Kidney capillary endothelial cell (primary cell): ENCODE measurements at places on chromosomes 2 and 18.
A peak's percentile ranks its signal among the peaks of the same experiment; 100 is the strongest.

GRCh38 chr2:195105581-195105980, 551.4 kb upstream of the SLC39A10 start:
- no peak for DNase-seq

GRCh38 chr2:112137516-112138158, 548 bp upstream of the FBLN7 start:
- peak; percentile 56 for DNase-seq

DNA sequence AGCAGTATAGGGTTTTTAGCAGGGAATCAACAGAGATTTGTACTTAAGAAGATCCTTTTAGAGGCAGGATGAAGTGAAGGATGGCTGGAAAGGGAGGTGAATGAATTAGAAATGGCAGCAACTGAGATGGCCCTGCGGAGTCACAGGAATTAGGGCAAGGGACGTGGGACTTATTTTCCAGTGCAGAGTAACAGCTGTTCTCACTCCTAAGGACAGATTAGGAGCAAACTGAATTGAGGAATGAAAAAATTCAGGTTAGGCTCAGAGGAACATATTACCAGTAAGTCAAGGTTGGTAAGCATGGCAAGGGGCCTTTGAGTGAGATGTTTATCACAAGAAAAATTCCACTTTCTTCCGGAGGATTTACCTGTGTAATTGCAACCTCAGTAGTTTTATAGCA, 34.4 kb downstream of the COL4A3 start:
- no peak for DNase-seq

DNA sequence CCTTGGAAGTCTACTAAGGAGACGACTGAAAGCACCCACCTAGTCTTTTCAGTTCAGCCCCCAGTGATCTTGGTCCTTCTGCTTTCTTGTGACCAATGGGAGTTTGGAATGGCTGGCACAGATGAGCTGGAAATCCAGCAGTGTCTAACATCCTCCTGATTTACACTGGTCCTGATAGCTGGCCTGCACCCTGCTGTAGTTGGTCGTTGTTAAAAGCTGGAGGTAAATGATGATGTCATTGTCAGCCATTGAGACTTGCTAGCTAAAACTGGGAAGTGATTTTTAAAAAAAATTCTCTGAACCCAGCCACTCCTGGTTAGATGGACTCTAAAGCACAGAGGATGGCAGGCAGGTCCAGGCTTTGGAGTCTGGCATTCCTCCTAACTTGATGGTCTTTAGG, 19.3 kb downstream of the CCT7 start:
- no peak for DNase-seq

DNA sequence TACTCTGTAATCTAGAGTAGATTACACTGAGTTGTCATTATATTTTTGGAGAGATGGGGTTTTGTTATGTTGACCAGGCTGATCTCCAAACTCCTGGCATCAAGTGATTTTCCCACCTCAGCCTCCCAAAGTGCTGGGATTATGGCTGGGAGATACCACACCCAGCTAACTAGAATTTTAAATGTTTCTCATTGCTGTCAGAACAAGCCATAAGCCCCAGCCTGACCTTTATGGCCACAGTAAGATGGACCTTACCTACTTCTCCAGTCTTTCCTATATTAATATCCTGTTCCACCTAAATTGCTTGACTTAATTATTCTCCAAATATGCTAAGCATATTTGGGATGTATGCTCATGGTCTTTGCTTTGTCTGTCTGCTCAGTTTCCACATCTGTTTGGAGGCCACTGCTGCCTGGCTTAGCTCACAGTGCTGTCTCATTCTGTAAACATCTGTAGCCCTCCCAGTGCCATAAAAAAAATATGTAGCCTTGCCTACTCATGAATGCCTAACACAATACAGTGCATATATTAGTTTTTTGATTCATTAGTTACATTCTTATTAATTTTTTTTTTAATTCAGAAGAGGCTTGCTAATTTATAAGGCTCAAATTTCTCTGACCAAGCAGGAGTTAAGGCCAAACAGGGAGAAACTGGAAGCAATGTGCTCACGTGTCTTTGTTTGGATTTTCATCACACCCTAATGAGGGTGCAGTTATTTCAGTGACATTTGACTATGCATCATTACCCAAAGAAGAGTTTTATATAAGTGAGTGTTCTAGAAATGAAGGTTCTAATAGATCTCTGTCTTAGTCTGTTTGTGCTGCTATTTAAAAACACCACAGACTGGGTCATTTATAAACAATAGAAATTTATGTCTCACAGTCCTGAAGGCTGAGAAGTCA, 45.3 kb upstream of the PSME4 start:
- DNase-seq, result no peak

GRCh38 chr2:195251214-195251613, 405.8 kb upstream of the SLC39A10 start:
- DNase-seq, result peak; percentile 65

DNA sequence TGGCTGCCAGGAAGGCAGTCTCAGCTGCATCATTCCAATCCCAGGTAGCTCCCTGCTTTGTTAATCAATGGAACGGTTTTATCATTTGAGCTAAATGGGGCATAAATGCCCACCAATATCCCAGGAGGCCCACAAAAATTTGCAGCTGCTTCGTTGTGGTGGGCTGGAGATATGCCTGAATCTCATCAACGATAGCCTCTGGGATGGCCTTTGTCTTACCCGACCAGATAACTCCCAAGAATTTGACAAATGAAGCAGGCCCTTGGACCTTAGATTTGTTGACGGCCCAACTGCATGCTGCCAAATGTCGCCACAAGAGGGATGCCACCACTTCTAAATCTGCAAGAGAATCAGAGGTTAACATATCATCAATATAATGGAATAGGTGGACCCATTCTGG, 236.4 kb downstream of the MBD5 start:
- no peak for DNase-seq

GRCh38 chr2:217069263-217070042, 209.6 kb upstream of the TNP1 start:
- DNase-seq, result no peak

- no peak for DNase-seq
Observed at GRCh38 chr18:46261799-46262198, 157.6 kb downstream of the HAUS1 start.

GRCh38 chr2:172102391-172103359, at the start of gene DLX2:
Gene DLX2 (minus strand): TSS chr2:172102900. CDS start chr2:172102538, 362 bp downstream.
- no peak for DNase-seq

DNA sequence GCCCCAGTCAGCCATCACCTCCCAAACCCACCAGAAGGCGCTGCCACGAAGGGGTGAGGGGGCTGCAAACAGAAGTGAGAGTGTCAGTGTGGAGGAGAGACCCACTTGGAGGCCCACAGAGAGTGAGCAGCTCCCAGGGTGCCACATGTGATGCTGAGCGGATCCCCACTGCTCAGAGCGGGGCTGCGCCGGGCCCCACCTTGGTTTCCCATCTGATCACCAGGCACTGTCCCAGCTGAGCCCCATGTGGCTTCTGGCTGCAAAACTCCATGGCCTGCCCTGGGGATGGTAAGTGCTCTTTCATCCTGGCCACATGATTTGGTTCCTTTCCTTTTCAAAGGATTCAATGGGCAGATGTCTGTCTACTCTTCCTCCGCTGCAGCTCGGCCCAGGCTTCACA, 23.8 kb downstream of the SNORC start:
- no peak for DNase-seq

DNA sequence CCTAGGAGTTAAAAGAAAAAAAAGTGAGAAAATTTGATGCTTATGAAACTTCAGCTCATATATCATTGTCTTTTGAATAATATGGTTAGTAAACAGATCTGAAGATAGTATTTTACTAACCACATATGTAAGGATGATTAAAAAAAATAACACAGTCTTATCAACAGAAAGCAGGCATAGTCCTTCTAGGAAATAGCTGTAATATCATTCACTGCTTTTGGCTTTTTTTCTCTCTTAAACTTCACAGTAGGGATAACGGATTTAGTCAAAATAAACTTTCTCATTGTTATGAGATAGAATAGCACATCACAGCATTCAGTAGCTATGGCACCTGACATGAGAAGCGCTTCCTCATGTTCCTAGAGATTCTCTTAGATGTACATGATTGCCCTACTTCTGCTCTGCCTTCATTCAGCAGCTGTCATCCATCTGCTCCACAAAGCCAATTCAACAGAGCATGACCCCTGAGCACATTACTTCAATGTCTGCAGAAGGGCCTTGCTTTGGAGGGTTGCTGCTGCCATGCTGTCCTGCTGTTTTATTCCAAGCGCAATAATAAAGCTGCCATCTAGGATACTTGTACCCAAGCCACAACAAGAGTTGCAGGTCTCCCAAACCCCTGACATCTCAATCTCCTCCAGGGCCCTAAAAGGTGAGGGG, 67.0 kb downstream of the TTC21B start:
- DNase-seq, result no peak

GRCh38 chr2:68466778-68467076, 367 bp downstream of the FBXO48 start:
- DNase-seq, result peak; percentile 11

- no peak for DNase-seq
Observed at GRCh38 chr2:53103679-53104078, 663.9 kb upstream of the CHAC2 start.

- DNase-seq, result peak; percentile 49
Observed at GRCh38 chr2:70946832-70947442, 11.2 kb downstream of the ATP6V1B1 start.

GRCh38 chr2:124159166-124159565, 134.1 kb downstream of the CNTNAP5 start:
- no peak for DNase-seq

DNA sequence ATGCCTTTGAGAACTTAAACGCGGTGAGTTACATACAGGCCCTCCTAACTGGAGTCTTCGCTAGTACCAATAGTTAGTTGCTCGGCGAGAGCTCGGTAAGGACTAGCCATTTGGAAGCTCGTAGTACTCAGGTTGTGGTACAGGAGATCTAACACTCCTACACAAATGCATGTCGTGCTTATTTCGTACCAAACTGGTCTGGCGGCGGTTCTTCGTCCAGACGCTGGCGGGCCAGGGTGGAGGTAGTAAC, 346 bp upstream of the VRK2 start:
- no peak for DNase-seq

DNA sequence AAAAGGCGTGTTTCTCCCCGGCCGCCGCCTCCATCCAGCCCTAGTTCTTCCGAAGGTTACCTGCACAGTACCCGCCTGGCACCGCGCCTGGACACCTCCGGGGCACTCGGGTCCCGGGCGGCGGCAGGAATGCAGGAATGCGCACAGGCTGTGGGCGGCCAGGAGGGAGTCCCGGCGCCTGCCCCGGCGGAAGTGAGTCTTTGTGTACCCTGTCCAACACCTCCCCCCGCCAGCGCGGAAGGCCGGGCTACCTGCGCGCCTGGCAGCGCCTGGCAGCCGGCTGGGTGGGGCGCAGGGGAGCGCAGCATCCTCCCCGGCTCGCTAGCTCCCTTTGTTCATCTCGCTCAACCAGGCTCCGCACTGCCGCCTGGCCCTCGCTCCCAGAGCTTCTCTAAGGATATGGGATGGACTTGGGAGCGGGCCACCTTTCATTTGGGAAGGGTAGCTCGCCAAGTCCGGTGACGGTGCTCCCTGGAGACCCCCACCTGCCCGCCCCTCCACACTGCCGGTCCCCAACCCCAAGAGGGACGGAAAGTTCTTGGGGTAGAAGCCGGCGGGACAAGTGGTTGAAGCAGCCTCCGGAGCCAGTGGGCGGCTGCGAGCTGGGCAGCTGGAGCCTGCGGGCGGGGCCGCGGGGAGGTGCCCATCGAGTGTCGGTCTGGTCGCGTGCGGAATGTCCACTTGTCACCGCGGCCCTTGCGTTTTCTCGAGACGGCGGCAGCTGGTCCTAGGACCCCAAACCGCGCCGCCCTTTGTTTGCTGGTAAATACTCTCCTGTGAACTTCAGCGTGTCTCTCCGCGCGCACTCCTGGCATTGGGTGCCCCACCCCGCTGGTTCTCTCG, 1.2 kb upstream of the ST6GAL2 start:
- DNase-seq, result no peak

- DNase-seq, result no peak
Observed at GRCh38 chr18:31493941-31494340, 4.0 kb upstream of the DSG2 start.

DNA sequence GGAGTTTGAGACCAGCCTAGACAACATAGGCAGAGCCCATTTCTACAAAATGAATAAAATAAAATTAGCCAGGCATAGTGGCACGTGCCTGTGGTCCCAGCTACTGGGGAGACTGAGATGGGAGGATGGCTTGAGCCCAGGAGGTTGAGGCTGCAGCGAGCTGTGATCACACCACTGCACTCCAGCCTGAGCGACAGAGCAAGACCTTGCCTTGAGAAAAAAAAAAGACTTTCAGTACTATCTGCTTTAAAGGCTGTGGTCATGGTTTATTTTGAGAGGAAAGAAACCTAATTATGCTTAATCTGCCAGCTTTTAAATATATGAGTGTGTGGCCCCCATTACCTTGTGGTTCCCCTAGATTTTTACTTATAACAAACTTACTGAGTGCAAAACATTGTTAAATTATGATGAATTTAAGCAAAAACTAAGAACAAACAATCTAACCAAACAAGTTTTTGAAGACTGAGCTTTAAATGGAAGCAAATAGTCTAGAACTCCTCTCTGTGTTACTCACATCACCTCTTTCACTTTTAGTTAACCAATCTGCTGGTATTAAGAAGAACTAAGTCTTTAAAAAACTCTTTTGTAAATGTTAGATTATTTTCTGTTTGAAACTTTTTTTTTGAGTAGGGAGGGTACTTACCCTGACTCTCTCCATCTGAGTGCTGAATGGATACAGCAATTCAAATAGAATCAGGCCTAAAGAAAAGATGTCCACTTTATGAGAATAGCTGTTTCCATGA, 65.4 kb downstream of the EIF2AK3 start:
- DNase-seq, result no peak

DNA sequence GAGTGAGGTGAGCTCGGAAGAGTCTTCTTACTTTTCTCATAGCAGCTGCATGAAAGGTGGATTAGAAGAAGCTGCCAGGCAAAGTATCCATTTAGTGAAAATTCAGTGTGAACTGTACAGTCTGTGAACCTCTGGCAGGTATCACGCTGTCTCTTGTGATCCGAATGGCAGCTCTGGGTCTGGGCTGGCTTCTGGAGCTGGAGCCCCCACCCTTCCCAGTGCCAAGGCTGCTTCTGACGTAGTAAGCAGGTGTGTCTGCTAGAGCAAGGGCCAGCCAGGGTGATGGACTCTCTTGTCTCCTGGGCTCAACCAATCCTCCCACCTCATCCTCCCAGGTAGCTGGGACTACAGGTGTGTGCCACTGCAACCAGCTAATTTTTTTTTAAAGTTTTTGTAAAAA, 14.0 kb upstream of the NTSR2 start:
- DNase-seq, result no peak

GRCh38 chr2:39871291-39871761, 92.3 kb upstream of the THUMPD2 start:
- peak; percentile 62 for DNase-seq

- DNase-seq, result peak; percentile 42
Observed at GRCh38 chr2:171319164-171319810, 114.5 kb downstream of the METTL8 start.

DNA sequence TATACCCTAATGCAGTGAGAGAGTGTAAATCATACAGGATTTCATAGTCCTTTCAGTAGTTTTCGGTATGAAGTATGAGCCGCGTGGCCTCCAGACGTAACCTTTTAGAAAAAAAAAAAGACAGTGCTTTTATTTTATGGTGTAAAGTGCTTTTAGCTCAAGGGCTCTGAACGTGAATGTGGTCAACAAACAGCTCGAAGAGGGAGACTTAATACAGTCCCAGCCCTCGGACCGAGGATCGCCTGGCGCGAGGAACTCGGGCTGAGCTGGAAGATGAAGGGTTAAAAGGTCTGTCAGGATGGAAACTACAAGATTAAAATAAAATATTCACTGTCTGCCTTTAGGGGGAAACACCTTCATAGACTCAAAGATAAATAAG, 4.0 kb upstream of the BCL11A start:
- DNase-seq, result no peak
